ENCODE measurements at places on chromosomes 13 and 19.

GRCh38 chr13:86601351-86601750 is 802.1 kb upstream of the SLITRK6 start:
- no peaks in the 10 kb centered on the region for H3K36me3 ChIP-seq
- no peak overlapping the region for H3K27ac ChIP-seq
- H3K4me1 ChIP-seq, result no peaks in the 10 kb centered on the region
- DNase-seq, result no peak

DNA sequence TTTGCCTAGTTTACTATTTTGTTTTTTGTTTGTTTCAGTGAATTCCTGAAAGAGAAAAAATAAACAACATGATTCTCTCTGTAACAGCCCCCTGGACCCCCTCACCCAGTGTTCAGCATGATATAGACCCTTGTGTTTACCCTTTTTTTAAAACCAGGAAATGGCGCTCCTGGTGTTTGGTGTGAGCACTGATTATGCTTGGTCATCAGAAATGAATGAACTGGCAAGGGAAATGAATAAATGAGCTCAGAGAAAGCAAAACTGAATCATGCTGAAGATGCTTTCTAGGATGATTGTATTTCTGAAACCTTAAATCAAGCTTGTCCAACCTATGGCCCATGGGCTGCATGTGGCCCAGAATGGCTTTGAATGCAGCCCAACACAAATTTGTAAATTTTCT is 22.1 kb downstream of the WASF3 start:
- H3K4me3 ChIP-seq, result no peak overlapping the region
- no peaks in the 10 kb centered on the region for H3K36me3 ChIP-seq
- no peaks in the 10 kb centered on the region for H3K4me1 ChIP-seq
- H3K27me3 ChIP-seq, result no peaks in the 10 kb centered on the region
- no peak for DNase-seq

GRCh38 chr13:35349673-35350278 is 126.7 kb downstream of the MAB21L1 start:
- no peak overlapping the region for H3K4me3 ChIP-seq
- no peaks in the 10 kb centered on the region for H3K36me3 ChIP-seq
- DNase-seq, result no peak
- no peak overlapping the region for H3K27ac ChIP-seq
- H3K27me3 ChIP-seq, result no peaks in the 10 kb centered on the region

GRCh38 chr19:18437491-18438330 is at the start of gene ISYNA1:
Gene ISYNA1 (minus strand): TSS chr19:18438133. CDS start chr19:18437979, 154 bp downstream.
- no peaks in the 10 kb centered on the region for H3K27me3 ChIP-seq
- H3K4me3 ChIP-seq, result peak within 1 kb of the TSS; percentile 56
- DNase-seq, result no peak
- H3K27ac ChIP-seq, result peak within 1 kb of the TSS; percentile 82
- peaks cover 22% of the 10 kb centered on the region for H3K36me3 ChIP-seq
- H3K4me1 ChIP-seq, result no peaks in the 10 kb centered on the region

DNA sequence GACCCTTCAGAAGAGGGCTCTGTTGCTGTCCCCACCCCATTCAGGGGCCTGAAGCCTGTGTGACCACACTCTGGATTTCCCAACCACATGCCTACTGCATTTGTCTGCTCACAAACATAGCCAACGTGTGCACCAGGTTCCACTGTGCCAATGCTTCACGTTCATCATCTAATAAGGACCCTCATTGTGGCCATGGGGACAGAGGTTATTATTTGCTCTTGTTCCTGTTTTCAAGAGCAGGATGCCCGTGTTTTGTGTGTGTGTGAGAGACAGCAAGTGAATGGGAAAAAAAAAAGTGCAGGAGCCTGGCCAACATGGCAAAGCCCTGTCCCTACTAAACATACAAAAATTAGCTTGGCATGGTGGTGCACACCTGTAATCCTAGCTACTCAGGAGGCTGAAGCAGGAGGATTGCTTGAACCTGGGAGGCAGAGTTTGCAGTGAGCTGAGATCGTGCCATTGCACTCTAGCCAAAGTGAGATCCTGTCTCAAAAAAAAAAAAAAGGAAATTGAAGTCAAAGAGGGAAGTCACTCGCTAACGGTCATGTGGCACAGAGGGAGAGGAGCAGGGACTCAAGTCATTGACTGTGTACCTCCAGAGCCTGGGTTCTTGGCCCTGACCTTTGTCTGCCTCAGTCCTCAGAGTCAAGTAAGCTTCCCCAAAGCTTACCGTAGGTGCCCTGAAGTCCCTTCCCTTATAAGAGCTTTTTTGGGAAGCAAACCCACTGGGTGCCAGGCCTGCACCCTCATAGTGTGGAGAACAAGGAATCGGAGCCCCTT is 6.9 kb downstream of the B3GNT8 start:
- DNase-seq, result no peak
- peaks cover 39% of the 10 kb centered on the region for H3K36me3 ChIP-seq
- no peaks in the 10 kb centered on the region for H3K4me1 ChIP-seq
- peak overlapping the region; percentile 45 for H3K27ac ChIP-seq

DNA sequence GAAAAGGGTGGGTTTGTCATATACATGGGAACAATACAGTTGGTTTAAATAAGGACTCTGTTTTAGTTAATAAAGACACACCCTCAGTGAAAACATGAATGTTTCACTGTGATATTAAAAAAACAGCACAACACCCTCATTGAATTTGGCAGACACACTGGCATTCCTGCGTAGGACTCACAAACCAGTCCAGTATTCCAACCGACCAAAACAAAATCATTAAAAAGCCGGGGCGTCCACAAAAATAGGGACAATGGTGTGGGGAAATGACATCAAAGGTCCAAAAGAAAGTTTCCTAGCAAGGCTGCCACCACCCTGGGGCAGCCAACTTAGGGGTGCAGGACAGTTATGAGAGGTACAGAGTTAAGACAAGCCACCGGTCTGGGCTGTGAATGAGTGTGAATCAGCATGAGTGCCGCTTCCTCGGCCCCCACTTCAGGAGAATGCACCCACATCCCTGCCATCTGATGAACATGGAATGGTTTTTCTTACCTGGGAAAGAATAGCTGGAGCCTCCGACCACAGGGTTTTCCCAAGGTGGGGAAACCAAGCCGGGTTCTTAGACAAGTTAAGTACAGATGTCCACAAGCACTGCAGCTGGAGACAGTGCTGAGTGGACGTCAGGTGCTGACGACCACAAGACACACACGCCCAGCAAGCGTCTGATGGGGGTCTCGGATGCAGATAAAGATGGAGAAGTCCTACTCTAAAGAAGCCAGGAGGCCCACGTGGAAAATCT is 73.3 kb downstream of the KLF2 start:
- peak; percentile 64 for DNase-seq
- no peak overlapping the region for H3K4me3 ChIP-seq
- H3K27ac ChIP-seq, result peak overlapping the region; percentile 84
- no peaks in the 10 kb centered on the region for H3K36me3 ChIP-seq

DNA sequence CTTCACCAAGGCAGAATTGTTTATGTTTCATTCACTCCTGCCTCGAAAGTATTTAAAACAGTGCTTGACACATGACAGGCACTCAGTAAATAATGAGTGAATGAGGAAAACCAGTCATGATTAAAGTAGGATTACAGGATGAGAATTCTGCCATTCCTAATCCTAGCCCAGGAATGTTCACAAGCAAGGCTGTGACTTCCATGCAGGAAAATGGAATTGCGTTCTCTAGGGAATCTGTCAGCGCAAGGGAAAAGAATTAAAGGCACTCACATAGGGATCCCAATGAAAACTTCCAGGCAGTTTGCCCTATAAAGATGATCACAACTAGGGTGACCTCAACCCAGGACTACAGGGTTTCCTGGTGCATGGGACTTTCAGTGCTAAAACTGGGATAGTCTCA is 143.4 kb downstream of the CYSLTR2 start:
- no peak overlapping the region for H3K27ac ChIP-seq
- no peaks in the 10 kb centered on the region for H3K27me3 ChIP-seq
- H3K36me3 ChIP-seq, result no peaks in the 10 kb centered on the region
- DNase-seq, result no peak
- H3K4me3 ChIP-seq, result no peak overlapping the region

- peak overlapping the region; percentile 11 for H3K27ac ChIP-seq
- no peaks in the 10 kb centered on the region for H3K36me3 ChIP-seq
- no peaks in the 10 kb centered on the region for H3K27me3 ChIP-seq
- no peak overlapping the region for H3K4me3 ChIP-seq
- DNase-seq, result no peak
These were observed 32.5 kb downstream of the BRD4 start for GRCh38 chr19:15299568-15300409.

- H3K27ac ChIP-seq, result no peak overlapping the region
- DNase-seq, result no peak
- no peaks in the 10 kb centered on the region for H3K4me1 ChIP-seq
- H3K27me3 ChIP-seq, result no peaks in the 10 kb centered on the region
These were observed 231.6 kb downstream of the SPRY2 start for GRCh38 chr13:80109303-80109702.

DNA sequence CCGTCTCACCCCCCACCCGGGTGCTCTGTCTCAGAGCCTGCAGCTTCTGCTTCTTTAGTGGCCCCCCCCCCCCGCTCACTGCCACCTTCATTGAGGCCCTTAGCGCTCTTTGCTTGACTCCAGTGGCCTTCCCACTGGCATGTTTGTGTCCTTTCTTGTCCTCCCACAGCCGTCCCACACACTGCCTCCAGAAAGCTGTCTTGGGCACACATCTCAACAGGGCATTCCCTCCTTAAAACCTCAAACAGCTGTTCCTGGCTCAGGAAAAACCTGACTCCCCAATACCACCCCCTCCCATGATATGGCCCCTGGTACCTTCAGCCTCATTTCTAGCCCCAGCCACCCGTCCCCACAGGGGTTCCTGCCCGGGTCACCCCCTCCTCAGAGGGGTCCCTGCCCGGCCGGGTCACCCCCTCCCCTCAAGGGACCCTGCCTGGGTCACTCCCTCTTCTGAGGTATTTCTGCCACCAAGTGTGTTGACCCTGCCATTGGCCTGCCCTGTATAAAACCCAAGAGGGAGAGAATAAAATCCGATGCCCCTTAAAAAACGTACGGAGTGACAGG is 8.9 kb downstream of the B3GLCT start:
- H3K4me1 ChIP-seq, result no peaks in the 10 kb centered on the region
- H3K27me3 ChIP-seq, result no peaks in the 10 kb centered on the region
- H3K4me3 ChIP-seq, result no peak overlapping the region

GRCh38 chr19:45027371-45027770 is 11.5 kb upstream of the CLASRP start:
- no peak overlapping the region for H3K27ac ChIP-seq
- H3K27me3 ChIP-seq, result no peaks in the 10 kb centered on the region
- no peak for DNase-seq
- no peak overlapping the region for H3K4me3 ChIP-seq
- H3K36me3 ChIP-seq, result peaks cover 80% of the 10 kb centered on the region
- H3K4me1 ChIP-seq, result no peaks in the 10 kb centered on the region

- no peak overlapping the region for H3K27ac ChIP-seq
- DNase-seq, result no peak
- H3K36me3 ChIP-seq, result no peaks in the 10 kb centered on the region
- H3K4me1 ChIP-seq, result no peaks in the 10 kb centered on the region
- H3K4me3 ChIP-seq, result no peak overlapping the region
- H3K27me3 ChIP-seq, result no peaks in the 10 kb centered on the region
These were observed 12.5 kb downstream of the DOCK9 start for GRCh38 chr13:98965325-98965724.

- H3K27ac ChIP-seq, result no peak overlapping the region
- no peaks in the 10 kb centered on the region for H3K27me3 ChIP-seq
- no peak for DNase-seq
- H3K4me3 ChIP-seq, result no peak overlapping the region
- H3K36me3 ChIP-seq, result no peaks in the 10 kb centered on the region
These were observed 127.6 kb upstream of the GPC6 start for GRCh38 chr13:93098972-93099371.

DNA sequence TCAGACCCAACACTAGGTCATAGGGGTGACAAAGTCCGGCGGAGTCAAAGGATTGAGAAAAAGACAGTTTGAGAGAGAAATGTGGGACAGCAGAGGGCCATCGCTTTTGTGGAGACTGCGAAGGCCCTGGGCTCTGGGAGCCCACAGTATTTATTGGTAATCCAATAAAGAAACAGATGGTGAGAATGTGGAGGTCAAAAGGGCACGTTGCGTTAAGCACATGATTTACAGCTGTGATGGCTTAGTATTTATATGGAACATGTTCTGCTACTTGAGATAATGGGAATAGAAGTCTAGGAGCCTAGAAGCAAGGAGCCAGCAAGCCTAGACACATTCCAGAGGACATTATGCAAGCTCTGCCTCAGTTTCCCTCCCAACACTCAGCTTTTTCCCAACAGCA is 2521.1 kb downstream of the PCDH9 start:
- DNase-seq, result no peak
- H3K4me3 ChIP-seq, result no peak overlapping the region
- no peaks in the 10 kb centered on the region for H3K36me3 ChIP-seq
- no peaks in the 10 kb centered on the region for H3K27me3 ChIP-seq

- H3K4me1 ChIP-seq, result no peaks in the 10 kb centered on the region
- H3K4me3 ChIP-seq, result no peak overlapping the region
- no peaks in the 10 kb centered on the region for H3K27me3 ChIP-seq
- DNase-seq, result no peak
- H3K36me3 ChIP-seq, result no peaks in the 10 kb centered on the region
- no peak overlapping the region for H3K27ac ChIP-seq
These were observed 14.6 kb upstream of the SERPINE3 start for GRCh38 chr13:51324714-51325420.

GRCh38 chr13:40453351-40454021 is 213.0 kb downstream of the FOXO1 start:
- H3K4me1 ChIP-seq, result no peaks in the 10 kb centered on the region
- no peak overlapping the region for H3K4me3 ChIP-seq
- H3K36me3 ChIP-seq, result no peaks in the 10 kb centered on the region
- DNase-seq, result no peak
- no peaks in the 10 kb centered on the region for H3K27me3 ChIP-seq

DNA sequence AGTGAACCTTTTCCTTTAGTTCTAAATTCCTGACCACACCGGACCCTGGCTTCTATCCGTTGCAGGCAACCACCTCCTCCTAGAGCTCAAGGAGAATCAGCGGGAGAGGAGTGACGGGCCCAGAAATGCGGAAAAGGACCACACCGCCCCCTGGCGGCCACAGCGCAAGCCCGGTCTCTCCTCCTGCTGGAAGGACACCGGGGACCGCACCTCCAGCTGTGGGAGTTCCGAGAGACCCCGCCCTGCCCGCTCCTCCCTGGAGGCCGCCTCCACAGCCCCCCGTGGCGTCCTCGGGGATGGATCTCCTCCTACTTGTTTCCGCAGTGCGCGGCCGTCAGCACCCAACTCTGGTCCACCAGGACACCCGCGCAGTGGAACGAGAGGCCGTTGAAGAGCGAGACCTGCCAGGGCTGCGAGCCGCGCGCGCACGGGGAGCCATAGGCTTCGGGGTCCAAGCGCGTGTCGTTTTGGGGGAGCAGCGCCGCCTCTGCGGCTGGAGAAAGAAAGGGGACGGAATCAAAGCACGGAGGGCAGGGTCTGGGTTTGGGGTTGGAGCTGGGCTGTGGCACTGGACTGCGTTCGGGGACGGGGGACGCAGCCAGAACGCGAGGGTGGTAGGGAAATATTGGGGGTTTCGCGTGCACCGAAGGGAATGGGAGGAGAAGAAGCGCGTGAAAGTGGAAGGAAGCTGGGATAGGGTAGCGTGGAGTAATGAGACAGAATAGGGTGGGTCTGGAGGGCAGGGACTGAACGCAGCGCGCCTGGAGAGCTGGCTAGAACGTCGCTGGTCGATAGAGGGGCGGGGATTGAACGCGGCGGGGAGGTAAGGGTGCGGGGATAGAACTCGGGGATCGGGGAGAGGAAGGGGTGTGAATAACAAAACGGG is 2.5 kb downstream of the KLK10 start:
- H3K4me3 ChIP-seq, result no peak overlapping the region
- H3K36me3 ChIP-seq, result no peaks in the 10 kb centered on the region
- peak; percentile 9 for DNase-seq
- H3K27ac ChIP-seq, result no peak overlapping the region
- no peaks in the 10 kb centered on the region for H3K27me3 ChIP-seq

- H3K4me1 ChIP-seq, result peaks cover 32% of the 10 kb centered on the region
- H3K27ac ChIP-seq, result peak overlapping the region; percentile 86
- no peaks in the 10 kb centered on the region for H3K27me3 ChIP-seq
These were observed 3.4 kb downstream of the ITGBL1 start for GRCh38 chr13:101455863-101456262.

Data from tibial nerve (tissue), 4 donors.